ENCODE measurements at places on chromosomes 13 and 19.
A peak's percentile ranks its signal among the peaks of the same experiment; 100 is the strongest.

GRCh38 chr13:99991013-99991827 lies 9.6 kb downstream of the ZIC2 start:
- no peak for DNase-seq

- DNase-seq, result peak; percentile 13
These were observed 1620.6 kb upstream of the MIR17HG start for GRCh38 chr13:89726690-89727435.

GRCh38 chr19:15225760-15226159 lies 6.5 kb downstream of the EPHX3 start:
- DNase-seq, result no peak

DNA sequence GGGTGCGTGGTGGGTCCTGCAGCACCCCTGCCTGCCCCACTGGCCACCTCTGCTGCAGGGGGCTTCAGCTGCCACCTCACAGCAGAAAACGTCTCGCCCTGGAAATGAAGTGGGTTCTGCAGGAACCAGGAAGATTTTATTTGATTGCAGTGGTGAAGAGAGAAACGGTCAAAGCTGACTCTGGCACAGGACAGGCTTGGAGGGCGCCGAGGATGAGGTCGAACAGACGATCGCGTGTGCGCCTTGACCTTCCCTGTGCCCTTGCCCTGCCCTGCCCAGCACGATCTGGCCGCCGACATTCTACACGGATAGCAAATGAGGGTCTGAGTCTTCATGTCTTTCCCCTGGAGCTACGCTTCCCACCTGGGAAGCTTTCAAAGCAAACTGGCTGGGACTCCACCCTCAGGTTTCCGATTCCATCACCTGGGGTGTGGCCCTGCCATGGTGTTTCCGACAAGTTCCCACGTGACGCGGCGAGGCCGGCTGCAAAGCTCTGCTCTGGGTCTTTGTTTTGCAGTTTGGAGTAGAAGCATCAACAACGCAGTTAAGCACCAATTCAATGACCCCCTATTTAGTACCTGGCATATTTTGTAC lies 50.3 kb upstream of the TUBGCP3 start:
- no peak for DNase-seq

DNA sequence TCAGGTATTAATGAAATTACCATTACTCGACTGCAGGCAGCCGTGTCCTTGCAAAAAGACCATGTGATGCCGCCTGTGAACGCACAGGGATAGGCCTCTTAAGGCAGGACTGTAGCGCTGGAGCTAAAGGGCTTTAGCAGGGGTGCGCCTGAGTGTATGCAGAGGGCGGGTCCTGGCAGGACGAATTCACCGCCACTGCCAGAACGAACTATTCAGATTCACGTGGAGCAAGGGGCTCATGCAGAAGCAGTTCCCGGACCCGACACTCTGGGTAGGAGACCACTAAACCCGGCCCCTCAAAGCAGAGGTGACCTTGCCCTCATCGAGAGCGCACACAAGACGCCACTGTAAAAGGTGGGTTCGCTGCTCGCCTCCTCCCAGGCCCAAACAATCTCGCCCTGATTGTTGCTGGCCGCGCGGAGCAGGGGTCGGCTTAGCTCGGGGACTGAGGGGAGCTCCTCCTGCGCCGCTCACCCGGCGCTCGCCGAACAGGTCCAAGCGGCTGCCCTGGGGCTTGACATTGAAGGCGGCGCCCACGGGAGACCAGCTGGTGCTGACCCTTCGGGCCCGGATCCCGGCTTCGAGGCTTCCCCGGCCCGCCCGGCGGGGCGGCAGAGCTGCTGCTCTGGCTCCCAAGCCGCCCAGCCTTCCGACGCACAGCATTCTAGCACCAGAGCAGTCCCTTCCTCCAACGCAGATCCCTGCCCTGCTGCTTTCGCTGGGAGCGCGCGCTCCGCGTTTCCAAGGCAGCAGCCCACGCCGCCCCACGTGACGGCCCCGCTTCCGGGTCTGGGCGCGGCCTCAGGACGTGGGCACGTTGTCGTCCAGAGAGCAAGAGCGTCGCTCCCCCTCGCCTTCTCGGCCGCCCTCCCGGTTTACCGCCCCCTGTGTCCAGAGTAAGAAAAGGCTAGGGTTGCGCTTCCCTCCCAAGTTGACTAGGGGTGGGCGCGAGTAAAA lies at the start of gene MIPEP:
Gene MIPEP (minus strand): TSS at position 743 of the 957 bp plus-strand sequence. CDS start 80 bp downstream, at position 663.
- DNase-seq, result peak; percentile 96

- no peak for DNase-seq
These were observed 2.9 kb upstream of the C2CD4C start for GRCh38 chr19:411723-412355.

DNA sequence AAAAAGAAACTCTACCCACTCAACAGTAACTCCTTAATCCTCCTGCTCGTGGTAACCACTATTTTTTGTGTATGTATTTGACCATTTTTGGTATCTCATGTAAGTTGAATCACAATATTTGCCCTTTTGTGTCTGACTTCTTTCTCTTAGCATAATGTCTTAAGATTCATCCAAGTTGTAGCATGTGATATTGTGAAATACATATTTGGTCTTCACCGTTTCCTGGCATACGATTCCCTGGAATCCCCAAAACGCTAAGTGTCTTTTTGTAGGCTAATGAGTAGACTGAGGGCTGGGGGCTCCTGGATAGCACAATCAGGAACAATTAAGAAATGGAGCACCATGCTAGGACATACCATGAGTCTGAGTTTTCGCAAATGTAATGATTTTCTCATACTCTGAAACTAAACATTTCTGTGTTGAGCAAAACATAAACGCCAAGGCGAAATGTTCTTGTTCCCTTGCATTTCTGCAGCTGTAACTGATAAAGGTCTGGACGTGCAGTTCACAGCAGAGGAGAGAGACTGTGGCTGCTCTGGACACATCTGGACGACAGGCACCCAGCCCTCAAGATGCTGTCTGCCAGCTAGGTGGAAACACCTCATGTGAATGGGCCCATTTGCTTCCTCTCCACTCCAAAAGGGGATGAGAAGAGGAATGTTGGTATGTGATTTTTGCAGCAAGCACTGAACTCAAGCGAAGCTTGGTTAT lies 38.4 kb downstream of the BRD4 start:
- peak; percentile 65 for DNase-seq

- DNase-seq, result no peak
These were observed 222.2 kb downstream of the MYO16 start for GRCh38 chr13:108851660-108852059.

GRCh38 chr13:112244061-112244460 lies 132.1 kb upstream of the SPACA7 start:
- no peak for DNase-seq

- no peak for DNase-seq
These were observed 30.6 kb downstream of the MCF2L start for GRCh38 chr13:112999414-113000177.

DNA sequence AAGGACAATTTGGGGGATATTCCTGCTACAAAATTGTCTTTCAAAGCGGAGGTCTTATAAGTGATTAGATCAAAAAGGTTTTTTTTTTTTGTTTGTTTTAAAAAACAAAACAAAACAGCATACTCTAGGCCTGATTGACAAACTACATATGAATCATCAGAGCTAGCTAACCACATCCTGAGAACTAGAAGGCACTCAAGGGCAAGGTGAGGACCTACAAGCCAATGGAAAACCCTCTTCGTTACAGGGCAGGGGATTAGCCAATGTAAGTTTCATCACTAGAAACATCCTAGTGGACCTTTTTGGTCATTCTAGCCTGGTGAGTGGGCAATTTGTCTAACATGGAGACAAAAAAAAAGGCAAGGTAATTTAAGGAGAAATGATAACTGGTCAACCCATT lies 428.6 kb downstream of the RFC3 start:
- DNase-seq, result no peak

- DNase-seq, result peak; percentile 52
These were observed 5.3 kb downstream of the MISP start for GRCh38 chr19:756236-756635.

DNA sequence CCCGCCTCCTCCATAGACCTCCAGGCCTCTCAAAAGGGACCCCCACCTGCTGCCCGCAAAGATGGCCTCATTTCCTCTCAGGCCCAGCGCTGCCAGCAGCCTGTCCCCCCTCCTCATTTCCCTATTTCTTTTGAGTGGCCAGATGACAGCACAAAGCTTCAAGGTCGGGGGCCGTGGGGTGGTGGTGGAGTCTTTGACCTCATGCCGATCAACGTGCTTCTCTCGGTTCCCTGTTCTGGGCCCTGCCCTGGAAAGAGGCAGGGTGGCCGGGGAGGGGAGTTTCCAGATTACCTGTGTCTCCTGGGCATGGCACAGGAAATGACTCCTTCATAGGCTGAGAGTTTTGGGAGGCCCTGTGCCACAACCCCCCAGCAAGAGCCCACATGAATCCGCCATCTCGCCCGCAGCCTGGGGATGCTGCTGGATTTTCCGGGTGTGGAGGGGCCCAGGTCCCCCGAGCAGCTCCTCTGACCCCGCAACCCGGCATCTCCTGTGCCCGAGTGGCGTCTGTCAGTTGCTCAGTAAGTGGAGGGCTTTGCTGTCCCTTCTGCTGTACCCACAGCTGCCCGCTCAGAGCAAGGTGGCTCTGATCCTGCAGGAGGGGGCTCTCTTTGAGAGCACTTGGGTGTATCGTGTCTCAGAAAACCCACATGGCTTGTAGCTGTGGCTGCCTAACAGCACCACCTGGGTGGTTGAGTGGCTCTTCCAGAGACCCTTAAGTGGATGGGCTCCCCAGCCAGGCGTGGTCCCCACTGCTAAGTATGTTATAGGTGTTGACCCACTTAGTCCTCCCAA lies 139.4 kb downstream of the SIPA1L3 start:
- DNase-seq, result no peak

GRCh38 chr19:55641426-55642152 lies 787 bp downstream of the ZNF580 start:
- peak; percentile 22 for DNase-seq

DNA sequence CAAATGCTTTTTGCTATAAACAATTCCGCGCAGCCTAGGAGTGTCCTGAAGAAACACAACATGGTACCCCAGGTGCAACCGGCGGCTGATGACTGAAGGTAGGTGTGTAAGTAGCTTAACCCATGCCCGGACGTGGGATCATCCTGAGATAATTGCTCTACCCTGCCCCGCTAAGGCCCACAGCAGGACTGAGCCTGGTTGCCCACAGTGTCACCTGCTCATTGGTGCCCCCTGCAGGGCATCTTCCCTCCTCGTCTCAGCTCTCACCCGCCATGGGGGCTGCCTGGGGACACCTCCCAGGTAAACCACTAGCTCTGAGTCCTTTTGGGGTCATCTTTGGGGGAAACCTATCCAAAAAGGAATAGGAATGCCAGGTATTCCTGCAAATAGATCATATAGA lies 22.3 kb downstream of the TMEM161A start:
- DNase-seq, result no peak

- DNase-seq, result peak; percentile 39
These were observed 21.2 kb downstream of the HNRNPM start for GRCh38 chr19:8466018-8466417.

GRCh38 chr13:59424661-59425060 lies 739.1 kb downstream of the DIAPH3 start:
- DNase-seq, result peak; percentile 67

DNA sequence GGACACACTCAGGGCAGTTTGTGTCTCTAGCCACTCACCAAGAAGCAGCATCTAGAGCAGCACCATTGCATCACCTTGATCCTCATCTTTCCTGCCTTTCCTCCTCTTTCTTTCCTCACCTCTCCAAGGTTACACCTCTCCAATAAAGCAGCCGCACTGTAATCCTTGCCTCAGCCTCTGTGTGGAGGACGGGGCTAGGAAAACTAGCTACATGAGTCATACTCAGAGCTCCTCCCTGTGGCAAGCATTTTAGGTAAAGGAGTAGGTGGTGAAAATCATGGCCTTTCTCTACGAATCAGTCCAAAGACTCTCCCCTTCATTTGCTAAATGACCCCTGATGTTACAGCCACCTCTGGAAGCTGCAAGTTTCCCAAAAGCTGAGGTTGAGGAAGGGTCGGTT lies 108.9 kb downstream of the DNAJC15 start:
- DNase-seq, result peak; percentile 49

GRCh38 chr13:100596516-100596915 lies 7.9 kb upstream of the GGACT start:
- DNase-seq, result no peak

- DNase-seq, result no peak
These were observed 13.9 kb upstream of the FBXO27 start for GRCh38 chr19:39046037-39046821.

DNA sequence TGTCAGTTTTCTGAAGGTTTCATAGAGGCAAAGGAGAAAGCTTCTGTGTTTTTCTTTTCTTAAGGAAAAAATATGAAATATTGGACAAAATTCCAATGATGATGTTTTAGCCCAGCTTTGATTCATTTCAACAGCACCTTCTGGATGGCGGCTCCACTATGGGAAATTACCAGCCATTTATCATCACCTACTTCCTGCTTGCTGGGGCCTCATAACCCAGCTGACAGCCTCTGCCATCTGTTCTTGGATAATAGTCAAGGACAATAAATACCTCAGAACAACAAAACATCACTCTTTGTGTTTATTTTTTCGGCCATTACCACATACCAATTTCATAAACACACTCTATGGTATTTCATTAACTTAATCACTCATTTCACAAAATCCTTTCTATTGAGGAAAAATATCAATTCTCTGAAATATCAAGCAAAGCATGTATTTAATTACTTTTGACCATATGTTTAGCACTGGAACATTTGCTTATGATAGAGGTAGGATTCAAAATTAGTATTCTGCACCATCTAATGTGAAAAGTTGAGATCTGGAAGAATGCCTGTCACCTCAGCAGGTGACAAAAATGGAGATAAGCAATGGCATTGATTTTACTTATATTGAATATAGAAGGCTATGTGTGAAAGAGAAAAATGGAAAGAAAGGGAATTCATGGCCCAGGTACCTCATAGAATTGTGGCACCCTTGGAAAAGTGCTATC lies 629.7 kb downstream of the LIG4 start:
- DNase-seq, result no peak

- no peak for DNase-seq
These were observed 3.1 kb upstream of the CCDC70 start for GRCh38 chr13:51858433-51859247.

GRCh38 chr13:113539822-113540221 lies 44.7 kb upstream of the TFDP1 start:
- peak; percentile 63 for DNase-seq

DNA sequence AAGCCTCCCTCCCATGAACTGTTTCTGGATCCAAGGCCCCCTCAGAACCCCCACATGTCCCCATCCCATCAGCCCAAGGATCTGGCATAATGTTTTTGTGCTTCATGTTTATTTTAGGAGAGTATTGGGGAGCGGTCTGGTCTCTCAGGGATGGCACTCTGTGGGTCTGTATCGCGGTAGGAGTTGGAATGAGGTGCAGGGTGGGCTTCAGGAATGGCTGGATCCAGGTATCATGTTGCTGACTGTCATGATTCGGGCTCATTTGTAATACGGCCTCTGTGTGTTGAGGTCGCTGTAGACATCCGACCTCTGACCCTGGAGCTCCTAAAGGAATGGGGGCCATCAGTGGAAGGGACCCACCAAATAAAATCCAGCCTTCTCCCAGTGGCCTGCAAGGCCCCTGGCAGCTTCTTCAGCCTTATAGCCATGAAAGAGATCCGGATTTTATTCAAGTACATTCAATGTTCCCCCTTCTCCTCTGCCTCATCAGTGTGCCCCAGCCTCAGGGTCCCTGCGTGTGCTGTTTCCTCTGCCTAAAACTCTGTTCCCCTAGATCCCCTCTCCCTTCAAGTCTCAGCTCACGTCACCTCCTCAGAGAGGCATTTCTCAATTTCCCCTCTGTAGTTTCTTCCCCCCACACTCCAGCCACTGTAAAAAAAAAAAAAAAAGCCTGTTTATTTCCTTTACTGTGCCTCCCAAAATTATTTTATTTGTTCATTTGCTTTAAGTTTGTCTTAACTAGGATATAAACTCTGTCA lies 2.2 kb downstream of the HCST start:
- no peak for DNase-seq

- peak; percentile 35 for DNase-seq
These were observed 195.7 kb upstream of the IPO5 start for GRCh38 chr13:97757807-97758206.

GRCh38 chr13:21330126-21330861 lies 128.8 kb downstream of the ZDHHC20 start:
- no peak for DNase-seq

Data from fibroblast of skin of right quadriceps (primary cell).